ENCODE measurements at places on chromosomes 1 and 21.
A peak's percentile ranks its signal among the peaks of the same experiment; 100 is the strongest.

GRCh38 chr1:19356266-19356665 is 44.1 kb downstream of the SLC66A1 start:
- DNase-seq, result no peak

DNA sequence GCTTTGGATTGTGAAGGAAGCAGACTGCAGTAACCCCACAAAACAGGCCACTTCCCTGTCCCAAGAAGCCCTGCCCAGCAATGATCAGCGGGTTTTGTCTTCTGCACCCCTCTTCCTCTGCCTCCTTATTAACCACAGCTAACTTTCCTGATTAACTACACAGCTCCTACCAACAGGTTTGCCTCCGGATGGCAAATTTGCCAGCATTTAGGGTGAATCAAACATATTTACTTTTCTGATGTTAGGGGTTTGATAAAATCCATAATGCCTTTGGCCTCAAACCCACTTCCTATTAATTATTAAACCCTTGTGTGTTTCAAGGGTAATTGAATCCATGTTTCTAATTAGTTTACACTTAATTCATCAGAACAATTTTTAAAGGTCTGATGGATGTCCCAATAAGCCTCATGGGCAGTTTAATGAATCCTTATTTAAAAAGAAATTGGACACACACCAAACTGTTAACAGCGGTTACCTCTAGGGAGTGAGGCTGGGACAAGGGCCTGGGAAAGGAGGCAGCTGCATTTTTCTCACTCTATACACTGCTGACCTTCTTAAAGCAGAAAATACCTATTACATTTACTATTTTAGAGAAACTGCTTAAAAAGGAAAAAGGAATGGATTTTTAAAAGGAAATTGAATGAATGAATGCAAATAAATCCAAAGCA is 91.9 kb downstream of the CSMD2 start:
- DNase-seq, result no peak

DNA sequence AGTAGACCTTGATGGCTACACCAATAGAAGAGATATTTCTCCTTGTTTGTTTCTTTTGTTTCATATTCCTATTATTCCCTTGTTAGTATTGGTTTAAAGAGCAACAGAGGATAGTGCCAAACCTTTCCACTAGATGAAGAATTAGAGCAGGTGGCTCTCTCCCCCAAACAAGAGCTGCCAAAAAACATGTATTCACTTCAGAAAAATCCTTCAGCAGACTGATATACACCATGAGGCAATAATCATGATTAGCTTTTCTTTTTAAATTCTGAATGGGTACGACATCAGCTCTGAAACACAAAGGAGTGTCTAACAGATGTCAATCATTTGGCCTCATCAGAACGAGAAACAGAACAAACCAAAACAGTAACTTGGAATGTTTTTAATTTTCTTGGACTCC is 67.3 kb upstream of the MAP10 start:
- DNase-seq, result no peak

DNA sequence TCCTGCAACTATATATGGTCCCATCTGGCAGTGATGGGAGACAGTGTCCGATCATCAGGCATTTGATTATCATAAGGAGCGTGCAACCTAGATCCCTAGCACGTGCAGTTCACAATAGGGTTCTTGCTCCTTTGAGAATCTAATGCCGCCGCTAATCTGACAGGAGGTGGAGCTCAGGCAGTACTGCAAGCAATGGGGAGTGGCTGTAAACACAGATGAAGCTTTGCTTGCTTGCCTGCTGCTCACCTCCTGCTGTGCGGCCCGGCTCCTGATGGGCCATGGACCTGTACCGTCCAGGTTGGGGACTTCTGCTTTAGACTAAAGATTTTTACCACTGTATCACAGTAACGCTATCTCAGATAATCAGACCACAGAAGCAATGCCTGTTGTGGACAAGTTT is 63.8 kb downstream of the TGFB2 start:
- no peak for DNase-seq

DNA sequence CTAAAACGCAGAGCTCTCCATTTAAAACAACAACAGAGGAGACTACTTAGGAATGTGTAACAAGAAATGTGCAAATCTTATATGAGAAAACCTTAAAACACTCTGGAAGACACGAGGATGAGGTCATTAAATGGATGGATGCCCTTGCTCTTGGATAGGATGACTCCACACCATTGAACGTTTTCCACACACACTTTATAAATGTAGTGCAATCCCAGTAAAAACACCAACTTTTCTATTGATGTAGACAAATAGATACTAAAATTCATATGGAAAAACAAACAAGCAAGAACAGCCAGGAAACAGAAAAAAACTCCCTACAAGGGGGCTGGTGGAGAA is 18.4 kb upstream of the COL6A1 start:
- DNase-seq, result peak; percentile 46

GRCh38 chr1:40281853-40282252 is 23.8 kb downstream of the ZMPSTE24 start:
- DNase-seq, result no peak

- DNase-seq, result no peak
Measured at GRCh38 chr1:1112237-1112985, 3.5 kb downstream of the C1orf159 start.

DNA sequence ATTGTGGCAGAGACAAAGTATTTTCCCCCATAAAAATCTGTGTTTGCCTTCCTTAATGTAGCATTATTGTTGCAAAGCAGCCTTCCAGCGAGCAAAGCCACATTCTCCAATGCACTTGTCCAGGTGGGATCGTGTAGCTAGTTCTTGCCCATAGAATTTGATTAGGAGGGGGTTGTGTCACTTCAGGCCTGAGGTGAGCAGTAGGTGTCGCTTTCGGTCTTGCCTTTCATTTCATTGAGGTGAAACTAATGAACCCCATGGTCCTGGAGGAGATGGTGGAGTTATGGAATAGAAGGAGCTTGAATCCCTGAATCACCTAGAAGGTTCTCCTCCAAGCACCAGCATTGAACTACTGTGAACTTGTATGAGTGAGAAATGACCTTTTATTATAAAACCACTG is 318.9 kb upstream of the PBX1 start:
- no peak for DNase-seq

DNA sequence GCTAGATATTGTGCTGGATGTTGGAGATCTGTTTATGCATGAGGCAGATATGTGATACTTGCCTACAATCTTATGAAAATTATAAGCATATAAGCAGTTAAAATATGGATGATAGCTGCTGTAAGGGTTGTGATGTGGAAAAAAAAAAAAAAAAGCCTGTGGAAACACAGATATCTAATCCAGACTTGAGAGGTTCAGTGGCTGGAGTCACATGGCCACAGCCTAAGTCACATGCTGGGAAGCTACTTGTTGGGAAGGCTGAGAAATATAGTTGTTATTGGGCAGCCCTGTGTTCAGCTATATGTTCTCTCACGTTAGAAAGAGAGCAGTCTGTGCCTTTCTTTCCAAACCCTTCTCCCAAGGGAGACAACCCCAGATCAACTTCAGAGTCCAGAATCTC is 15.1 kb downstream of the RAVER2 start:
- DNase-seq, result no peak

GRCh38 chr1:46173361-46173856 is 1.5 kb upstream of the TSPAN1 start:
- DNase-seq, result peak; percentile 66

DNA sequence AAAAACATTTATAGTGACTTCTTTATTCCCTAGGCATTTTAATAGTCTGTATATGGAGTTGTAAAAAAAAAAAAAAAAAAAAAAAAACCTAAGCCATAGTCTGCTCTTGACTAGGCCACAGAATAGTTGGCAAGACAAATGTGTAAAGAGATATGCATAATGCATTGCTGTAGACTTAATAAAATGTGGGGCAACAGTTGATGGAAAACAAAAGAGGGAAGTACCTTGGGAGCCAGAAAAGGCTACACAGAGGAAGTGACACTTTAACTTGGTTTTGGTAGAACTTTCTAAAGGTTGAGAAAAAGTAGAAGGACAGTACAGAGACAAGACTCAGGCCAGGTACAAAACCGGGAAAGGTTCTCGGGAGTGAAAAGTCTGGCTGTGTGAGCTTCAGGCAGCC is 802.9 kb upstream of the ADAMTS5 start:
- DNase-seq, result no peak

- peak; percentile 52 for DNase-seq
Measured at GRCh38 chr21:15688809-15689208, 41.0 kb upstream of the USP25 start.

GRCh38 chr1:84693005-84693404 is 2.7 kb upstream of the SSX2IP start:
- no peak for DNase-seq

DNA sequence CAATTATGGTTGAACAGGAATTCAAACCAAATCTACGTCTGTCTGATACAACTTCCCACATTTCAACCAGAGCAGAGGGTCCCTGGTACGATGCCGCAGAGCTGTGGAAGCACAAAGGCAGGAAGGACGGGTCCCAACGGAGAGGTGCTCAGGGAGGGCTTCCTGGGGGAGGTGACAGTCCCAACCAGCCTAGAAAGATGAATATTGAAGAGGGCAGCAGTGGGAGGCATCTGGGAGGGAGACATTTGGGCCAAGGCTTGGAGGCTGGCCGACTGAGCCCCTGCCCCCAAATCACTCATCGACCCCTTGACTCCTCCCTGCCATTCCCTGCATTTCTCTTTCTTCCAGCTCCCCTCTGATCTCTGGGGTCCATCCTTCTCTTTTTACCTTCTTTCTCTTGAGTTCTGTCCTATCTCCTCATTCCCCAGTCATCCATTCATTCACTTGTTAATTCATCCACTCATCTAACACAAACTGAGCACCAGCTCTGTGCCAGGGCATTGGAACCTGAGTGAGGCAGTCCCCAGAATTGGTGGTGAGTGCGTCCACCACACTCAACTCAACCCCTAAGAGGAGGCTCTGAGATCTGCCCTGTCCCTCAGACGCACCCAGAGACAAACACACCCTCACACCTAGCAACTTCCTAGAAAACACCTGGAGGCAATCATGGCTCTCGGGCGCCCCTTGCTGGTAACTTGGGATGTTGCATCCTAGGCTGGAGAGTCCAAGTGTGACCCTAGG is 13.2 kb upstream of the CELA3B start:
- DNase-seq, result peak; percentile 61

DNA sequence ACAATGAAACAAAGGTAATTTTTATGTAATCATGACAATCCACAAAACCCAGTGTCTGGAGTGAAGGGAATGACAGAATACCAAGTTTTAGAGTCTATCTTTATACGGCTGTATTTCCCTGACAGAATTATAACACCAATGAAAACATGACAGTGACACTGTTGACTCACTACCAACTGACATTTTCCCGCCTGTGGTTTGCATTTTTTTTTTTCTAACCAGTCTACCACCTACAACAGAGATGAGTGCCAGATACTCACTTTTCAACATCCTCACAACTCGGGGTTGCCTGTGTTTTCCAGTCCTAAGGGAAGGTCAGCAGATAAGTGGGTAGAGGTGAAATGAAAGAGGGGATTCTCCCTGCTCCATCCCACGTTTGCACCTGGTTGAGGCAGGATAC is 118.9 kb downstream of the KCNJ6 start:
- DNase-seq, result no peak

DNA sequence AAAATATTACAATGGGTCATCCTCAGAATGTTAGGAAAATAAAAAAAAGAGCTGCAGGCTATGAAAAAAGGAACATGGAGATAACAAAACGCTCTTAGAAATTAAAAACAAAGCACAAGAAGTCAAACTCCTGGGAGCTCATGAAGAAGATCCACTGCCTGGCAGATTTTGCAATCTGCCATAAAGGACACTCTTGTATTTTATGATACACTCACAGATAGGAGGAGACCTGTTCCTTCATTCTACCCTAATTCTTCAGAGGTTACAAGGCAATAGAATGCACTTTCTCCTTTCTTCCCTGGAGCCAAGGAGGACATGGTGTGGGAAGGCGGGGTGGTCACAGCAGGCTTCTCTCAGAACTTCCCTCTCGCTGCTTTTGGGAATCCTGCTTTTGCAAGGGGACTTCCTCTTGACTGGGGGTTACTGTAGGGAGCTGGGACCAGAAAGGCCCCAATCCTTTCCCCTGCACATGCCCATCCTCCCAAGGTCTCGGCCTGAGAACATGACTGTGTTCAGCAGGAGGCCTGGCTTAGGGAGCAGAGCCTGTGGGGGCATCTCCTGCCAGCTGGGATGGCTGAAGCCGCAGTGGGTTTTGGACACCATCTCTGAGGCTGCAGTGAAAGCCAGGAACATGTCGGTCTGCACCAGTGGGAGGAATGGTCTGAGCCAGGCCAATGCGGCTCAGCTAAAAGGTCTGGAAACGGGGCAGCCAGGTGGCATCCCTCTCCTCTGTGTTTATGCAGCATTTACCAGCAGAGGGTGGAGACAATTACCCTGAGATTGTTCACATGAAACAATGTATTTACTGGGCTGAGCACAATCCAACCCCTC is 44.8 kb downstream of the GPR161 start:
- no peak for DNase-seq

DNA sequence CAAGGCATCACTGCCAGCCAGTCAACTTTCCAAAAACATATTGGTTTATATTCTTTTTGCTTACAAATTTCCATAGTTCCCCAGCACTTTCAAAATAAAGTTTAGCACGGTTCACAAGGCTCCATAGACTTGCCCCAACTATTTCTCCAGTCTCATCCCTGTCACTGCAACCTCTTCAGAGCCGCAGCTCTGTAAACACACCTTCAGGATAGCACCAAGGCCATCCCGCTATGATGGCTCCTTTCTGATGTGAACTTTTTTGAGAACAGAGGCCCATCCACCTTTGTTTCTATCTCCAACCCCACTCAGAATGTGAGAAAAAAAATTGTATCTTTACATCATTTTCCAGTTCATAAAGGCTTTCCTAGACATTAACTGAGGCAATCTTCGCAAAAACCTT is 26.3 kb downstream of the PGM1 start:
- DNase-seq, result no peak

DNA sequence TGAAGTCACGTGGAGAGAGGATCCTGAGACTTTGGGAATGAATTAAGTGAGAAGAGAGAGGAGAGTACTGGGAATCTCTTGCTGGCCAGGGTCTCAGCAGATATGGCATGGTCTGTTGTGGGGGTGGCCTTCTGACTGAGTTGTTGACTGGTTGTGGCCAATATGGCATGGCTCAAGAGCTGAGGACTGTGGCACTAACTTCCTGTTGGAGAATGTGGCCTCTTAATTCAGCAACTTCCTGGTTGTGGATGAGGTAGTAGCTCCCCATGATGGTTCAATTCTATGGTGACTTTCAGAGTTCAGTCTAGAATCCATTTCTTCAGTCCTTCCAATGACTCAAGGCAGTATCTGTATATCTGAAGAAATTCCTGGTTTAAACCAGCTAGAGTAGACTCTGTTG is 44.7 kb upstream of the PAXBP1 start:
- DNase-seq, result no peak

DNA sequence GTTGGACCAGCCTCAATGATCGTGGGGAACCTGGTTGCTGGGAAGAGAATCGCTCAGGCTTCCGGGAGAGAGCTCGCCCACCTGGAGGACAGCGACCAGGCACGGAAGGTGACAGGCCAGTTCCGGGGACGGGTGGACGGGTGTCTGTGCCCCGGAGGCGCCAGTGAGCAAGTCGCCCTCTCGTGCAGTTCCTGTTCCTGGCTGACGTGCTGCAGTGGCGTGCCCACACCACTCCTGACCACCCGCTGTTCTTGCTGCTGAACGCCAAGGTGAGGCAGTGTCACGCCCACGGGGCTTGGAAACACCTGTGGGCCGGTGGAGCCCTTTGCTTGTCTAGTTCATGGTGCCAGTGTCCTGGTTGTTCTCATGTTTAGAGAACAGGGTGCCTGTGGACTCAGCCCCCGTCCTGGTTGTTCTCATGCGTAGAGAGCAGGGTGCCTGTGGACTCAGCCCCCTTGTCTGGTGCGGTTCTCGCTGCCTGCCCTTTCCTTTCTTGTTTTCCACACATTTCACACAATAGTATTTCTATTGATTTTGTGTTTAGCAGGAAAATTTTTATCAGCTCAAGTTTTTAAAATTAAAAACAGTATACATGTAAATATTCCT is 53.1 kb downstream of the S100B start:
- DNase-seq, result no peak
